Hematopoietic multipotent progenitor cell treated with erythropoietin and hydrocortisone succinate and interleukin-3 and kit ligand, for 6 days (in vitro differentiated cells): ENCODE measurements at places on chromosomes 2 and 18.

DNA sequence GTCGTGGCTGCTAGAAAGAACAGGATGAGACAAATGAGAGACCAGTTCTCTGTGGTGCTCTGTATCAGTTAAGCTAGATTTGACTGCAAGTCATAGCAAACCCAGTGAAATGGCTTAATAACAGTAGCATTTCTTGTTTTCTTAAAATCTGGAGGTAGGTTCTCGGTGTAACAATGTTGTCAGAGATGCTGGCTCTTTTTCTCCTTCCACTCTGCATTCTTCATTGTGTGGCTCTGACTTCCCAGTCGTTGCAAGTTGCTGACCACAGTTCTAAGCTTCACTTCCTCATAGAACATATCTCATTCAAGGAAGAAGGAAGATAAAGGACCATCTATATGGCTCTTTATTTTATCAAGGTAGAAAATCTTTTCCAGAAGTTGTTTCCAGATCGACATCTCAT lies 7.9 kb upstream of the CKAP2L start:
- no peak for DNase-seq

GRCh38 chr2:140601342-140601741 lies 1529.5 kb downstream of the LRP1B start:
- no peak for DNase-seq

- DNase-seq = no peak
Observed at GRCh38 chr2:175432021-175432420, 250.5 kb upstream of the ATP5MC3 start.

DNA sequence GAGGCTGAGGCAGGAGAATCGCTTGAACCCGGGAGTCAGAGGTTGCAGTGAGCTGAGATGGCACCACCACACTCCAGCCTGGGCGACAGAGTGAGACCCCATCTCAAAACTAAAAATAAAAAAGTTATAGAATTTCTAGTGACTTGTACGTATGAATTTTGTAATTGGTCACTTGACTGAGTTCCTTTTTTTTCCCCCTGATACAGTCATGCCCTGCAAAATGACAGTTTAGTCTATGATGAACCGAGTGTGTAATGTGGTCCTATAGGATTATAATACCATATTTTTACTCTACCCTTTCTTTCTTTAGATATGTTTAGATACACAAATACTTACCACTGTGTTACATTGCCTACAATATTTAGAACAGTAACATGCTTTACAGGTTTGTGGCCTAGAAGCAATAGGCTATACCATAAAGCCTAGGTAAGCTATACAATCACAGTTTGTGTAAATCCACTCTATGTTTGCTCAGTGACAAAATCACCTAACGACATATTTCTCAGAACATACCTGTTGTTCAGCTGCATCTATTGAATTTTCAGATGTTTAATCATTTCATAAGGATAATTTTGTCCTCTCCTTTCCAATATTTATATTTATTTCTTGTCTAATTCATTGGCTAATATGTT lies 25.4 kb downstream of the SOCS6 start:
- no peak for DNase-seq

DNA sequence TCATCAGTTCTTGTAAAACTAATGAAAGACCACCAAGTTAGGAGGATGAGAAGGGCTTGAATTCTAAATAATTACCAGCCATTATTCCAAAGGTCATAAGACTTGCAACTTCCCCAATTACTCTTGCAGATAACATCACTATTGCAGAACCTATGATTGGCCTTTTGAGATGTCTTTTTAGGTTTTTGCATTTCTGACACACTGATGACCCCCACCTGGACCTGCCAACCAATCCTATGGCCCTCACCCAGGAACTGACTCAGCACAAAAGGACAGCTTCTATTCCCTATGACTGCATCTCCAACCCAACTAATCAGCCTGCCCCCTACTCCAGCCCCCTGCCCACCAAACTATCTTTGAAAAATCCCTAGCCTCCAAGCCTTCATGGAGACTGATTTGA lies 111.5 kb upstream of the COPS8 start:
- no peak for DNase-seq

GRCh38 chr2:118807668-118808428 lies 39.6 kb downstream of the EN1 start:
- DNase-seq = no peak

DNA sequence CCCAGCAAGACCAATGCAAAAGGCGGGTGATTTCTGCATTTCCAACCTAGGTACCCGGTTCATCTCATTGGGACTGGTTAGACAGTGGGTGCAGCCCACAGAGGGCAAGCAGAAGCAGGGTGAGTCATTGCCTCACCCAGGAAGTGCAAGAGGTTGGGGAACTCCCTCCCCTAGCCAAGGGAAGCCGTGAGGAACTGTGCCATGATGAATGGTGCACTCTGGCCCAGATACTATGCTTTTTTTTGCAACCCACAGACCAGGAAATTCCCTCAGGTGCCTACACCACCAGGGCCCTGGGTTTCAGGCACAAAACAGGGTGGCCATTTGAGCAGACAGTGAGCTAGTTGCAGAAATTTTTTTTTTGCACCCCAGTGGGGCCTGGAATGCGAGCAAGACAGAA lies 662.6 kb upstream of the ACVR2A start:
- DNase-seq = no peak

DNA sequence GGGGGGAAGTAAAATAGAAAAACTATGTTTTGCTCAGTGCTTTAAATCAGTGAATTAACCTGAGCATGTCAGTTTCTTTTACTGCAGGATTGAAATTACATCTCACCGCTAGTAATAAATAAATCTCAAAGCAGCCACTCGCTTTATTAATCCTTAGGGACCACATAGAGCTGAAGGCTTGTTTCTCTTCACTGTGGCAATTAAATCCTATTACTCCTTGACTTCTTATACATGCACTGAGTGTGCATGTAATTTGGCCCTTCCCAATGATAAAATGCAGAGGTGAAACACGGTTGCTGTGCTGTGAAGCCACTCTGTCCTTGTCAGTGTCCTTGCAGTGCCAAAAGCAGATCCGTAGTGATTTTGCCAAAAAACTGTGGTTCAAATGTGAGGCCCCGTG lies 77.1 kb upstream of the RBM44 start:
- DNase-seq = no peak

- no peak for DNase-seq
Observed at GRCh38 chr2:43675646-43676321, 445 bp downstream of the C1GALT1C1L start.

DNA sequence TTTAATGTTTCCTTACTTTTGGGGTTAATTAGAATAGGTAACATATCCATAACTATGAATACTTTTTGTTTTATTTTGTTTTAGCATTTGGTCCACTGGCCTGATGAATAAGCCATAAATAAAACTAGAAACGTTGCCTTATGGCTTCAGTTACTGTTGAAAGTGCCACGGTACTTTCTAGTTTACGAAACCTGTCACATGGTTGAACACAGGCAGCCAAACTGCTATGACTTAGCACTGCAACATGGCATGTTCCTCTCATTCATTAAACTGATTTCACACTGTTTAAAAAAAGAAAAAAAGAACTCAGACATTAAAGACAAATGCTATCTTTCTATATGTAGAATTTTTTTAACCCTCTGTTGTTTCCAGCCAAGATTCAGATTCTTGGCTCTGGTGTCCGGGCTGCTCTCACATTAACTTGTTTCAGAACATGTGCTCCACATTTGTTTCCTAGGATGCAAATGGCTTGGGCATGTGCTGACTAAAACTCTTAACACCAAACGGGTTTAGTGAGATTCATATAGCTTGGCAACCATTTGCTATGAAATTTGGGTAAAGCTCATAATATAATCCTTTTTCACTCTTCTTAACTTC lies 323.9 kb upstream of the RND3 start:
- peak; percentile 3 for DNase-seq

DNA sequence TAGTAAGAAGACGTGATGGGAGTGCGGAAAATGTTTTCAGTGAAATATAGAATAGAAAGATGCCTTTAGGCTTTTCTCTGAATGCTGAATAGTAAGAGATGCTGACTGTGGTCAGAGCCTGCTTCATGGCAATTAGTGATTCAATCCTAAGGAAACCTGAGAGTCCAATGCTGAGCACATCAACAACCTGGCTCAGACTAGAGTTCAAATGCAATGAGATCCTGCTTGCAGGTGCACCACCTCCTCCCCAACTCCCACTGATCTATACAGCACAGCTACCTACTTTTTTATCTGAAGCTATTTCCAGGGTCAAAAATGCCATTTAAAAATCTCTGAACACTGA lies 65.4 kb downstream of the AAK1 start:
- no peak for DNase-seq

DNA sequence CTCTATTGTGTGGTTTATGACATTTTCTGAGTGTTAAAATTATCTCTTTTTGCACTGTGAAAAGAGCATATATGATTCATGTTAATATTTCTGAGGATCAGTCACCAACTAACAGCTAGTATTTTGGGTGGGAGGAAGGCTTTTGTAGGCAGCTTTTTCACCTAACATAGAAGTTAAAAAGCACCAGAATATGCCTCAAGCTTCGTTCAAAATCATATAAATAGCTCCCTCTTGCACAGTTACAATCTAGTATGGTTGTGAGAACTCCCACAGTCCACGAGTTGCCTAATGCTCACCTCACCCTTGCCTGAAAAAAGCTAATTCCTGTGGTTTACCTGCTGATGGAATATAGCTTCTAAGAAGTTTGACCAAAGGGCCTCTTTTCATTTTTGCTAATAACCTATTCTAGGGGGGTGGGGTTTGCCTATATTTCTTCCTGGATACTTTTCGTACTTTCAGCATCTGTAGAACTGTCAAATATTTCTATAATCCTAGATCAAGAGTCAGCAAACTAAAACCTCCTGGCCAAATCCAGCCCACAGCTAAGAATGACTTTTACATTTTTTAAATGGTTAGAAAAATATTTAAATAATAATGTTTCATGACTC lies 167.1 kb upstream of the FOSL2 start:
- no peak for DNase-seq
